ENCODE measurements at places on chromosomes 12 and 14. TPM values are rescaled to one million over a fixed set of nuclear protein-coding genes. Genes with fewer than 3 reads are reported as not detected.

DNA sequence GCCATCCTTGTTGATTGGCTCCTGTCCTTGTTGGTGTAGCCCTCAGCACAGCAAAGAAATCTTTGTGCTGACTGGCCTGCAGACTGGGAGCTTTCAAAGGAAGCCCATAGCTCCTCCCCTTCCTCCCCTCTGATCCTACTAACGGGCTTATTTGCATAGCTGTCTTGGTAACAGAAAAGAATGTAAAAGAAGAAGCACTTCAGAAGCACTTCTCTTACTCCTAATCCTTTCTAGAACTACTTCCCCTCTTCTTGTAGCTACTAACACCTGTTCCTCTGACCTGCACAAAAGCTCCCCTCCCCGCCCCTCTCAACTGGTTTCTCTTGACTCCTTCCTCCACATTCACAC lies 14.3 kb upstream of the RIC8B start:
- H3K4me3 ChIP-seq: no peak overlapping the region
- H3K27ac ChIP-seq: peak overlapping the region; percentile 26
- peak; percentile 78 for DNase-seq

The NKX2-1 gene
- not detected for total RNA-seq

The HNRNPA1 gene
- 1,040 TPM for total RNA-seq

GRCh38 chr14:77511486-77512162 lies 13.0 kb upstream of the ISM2 start:
- H3K27me3 ChIP-seq: no peaks in the 10 kb centered on the region
- no peaks in the 10 kb centered on the region for H3K4me1 ChIP-seq
- H3K4me3 ChIP-seq: no peak overlapping the region
- DNase-seq: no peak

DNA sequence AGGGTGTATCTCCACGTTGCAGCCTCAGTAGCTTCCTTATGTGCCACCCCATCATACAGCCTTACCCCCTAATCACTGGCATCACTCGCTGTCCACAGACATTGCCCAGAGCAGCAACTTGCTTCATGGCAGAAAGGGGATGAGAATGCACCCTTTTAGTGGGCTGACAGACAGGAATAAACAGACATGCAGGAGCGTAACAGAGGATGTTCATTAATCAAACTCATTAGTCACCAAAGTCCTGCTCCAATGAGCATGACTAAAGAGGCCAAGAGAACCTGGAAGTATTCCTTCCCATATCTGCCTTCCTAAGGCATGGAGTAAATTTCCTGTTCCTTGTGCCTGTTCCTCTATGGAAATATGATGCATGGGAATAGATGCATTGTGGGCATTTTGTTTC lies 197.0 kb downstream of the PHLDA1 start:
- no peaks in the 10 kb centered on the region for H3K36me3 ChIP-seq
- no peak for DNase-seq
- H3K4me1 ChIP-seq: no peaks in the 10 kb centered on the region
- no peaks in the 10 kb centered on the region for H3K27me3 ChIP-seq
- no peak overlapping the region for H3K27ac ChIP-seq

GRCh38 chr14:104571246-104571645 lies 8.3 kb upstream of the C14orf180 start:
- H3K27me3 ChIP-seq: no peaks in the 10 kb centered on the region
- H3K27ac ChIP-seq: no peak overlapping the region
- no peak for DNase-seq
- no peaks in the 10 kb centered on the region for H3K4me1 ChIP-seq
- H3K36me3 ChIP-seq: no peaks in the 10 kb centered on the region
- no peak overlapping the region for H3K4me3 ChIP-seq

Data from B cell (primary cell).